Fibroblast of upper back skin (primary cell): ENCODE measurements at places on chromosomes 5 and 9.

GRCh38 chr5:59786334-59786805 lies 107.2 kb downstream of the PDE4D start:
- peak; percentile 90 for DNase-seq

DNA sequence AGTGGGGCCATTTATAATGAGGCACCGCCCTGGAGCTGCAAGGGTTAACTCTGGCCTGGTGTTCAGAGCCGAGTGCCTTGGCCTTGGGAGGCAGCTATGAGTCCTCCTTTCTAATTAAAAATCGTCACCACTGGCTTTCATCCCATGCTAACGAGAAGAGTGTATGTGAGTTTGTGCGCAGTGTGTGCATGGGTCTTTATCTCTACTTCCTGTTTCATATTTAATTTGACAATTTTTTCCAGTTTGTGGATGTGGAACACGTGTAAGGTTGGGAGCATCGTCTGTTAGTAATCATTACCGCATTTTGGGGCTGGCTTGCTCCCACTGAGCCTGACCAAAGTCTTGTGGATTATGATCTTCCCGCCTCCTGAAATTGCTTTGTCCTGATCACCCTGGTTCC lies 76.4 kb downstream of the NDFIP1 start:
- peak; percentile 26 for DNase-seq

GRCh38 chr9:27440888-27441740 lies 83.0 kb upstream of the IFNK start:
- DNase-seq, result no peak

- no peak for DNase-seq
Measured at GRCh38 chr9:70761139-70761670, 346.7 kb upstream of the KLF9 start.

DNA sequence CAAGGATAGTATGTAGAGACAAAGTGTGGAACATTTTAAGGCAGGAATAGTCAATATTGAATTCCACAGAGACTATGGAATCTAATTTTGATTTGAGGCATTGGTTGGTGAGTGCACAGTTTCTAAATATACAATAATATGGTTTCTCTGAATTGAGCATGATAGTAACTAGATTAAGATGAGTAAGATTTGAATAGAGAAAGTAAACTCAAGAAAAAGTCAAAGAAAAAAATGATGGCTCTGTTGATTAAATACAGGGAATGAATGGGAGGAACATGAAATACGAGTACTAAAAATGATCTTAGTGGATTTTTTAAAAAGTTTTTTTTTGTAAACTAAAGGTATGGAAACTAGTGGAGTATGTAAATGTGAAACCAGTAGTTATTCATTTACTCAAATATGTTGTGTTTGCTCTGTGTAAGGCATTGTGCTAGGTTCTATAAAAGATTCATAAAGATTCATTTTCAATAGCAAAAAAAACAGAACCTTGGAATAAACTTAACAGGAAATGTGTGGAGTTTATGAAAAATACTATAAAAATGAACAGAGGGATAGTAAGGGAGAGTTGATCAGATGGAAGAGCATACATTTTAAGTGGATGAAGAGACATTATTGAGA lies 101.2 kb downstream of the ZCCHC7 start:
- no peak for DNase-seq

DNA sequence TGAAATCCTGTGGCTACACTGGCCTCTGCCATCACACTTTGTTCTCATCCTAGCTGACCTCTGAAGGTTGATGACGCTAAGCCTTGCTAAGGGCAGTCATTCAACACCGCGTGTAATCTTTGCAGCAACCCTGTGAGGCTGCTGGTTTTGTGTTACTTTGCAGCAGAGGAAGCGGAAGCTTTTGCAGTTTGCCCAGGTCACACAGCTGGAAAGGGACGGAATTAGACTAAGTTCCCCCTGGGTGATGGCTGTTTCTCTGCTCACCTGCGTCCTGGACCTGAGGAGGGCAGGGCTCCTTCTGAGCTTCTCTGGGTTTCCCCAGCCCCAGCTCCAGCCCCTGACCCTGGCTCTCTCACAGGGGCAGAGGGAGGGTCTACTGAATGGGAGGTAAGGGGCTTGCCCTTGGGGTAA lies 7.3 kb upstream of the SLC25A51 start:
- no peak for DNase-seq

- DNase-seq, result no peak
Measured at GRCh38 chr5:103793595-103794182, 231.1 kb upstream of the NUDT12 start.

- peak; percentile 98 for DNase-seq
Measured at GRCh38 chr9:84170521-84171141, 169.9 kb downstream of the SLC28A3 start.

- peak; percentile 46 for DNase-seq
Measured at GRCh38 chr9:104944356-104944755, 16.4 kb upstream of the ABCA1 start.

DNA sequence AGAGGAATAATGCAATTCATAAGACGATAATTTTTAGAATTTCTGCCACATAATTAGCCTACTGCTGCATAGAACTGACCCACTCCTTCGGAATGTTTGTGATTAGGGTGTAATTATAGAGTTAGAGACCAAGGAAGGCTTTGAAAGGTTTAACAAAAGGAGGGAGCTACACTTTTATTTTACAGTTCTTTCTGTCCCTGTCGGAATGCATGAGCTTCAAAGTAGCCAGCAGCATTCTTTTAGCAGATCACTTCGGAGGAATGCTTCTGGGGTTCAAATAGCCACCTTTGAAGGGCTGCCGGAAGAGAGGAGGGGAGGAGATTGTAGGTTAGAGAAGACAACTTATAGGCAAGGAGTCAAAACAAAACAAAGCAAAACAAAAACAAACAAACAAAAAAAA lies 168.1 kb downstream of the GRIA1 start:
- peak; percentile 36 for DNase-seq

DNA sequence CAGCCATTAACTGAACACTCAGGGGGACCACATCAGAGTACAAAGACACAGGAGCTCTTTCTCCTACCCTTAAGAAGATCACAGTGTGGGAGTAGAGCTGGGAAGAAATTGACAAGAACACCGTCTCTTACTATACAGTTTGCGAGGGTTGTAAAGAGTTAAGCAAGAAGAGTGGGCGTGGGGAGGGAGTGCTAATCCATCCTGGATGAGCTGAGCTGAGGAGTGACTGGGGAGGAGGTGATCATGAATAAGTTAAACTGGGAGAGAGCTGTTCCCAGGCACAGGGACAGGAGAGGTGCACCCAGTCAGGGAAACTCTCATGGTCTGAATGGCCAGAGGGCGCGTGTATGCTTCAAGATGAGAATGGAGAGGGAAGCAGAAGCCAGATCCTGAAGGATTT lies 17.2 kb downstream of the TAF1L start:
- no peak for DNase-seq

- no peak for DNase-seq
Measured at GRCh38 chr5:93421468-93421867, 159.6 kb downstream of the NR2F1-AS1 start.

DNA sequence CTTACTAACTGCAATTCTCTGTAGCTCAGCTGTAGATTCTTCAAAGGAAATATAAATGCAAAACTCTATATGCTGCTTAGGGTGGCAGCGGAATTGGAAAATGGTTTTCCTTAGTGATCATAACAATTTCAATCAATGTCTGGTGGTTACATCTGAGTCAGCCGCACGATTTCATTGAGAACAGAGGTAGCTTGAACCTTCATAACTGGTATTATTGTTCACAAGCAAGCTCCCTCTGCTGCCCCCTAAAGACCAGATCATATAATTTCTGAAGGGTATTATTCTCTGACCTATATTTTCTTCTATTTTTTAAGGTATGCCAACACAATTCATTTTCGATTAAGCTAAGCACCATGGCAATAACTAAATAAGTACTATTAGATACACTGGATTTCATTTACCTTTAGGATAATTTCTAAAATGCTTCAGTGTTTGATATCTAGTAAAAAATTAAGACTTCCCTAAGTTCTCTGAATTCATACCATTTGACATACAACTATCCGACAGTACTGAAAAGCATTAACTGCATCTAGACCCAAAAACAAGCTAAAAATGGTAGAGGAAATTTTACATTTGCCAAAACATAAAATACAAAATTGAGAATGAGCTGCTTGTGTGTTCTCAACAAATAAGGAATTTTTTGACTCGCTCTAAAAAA lies 181.1 kb upstream of the SPEF2 start:
- DNase-seq, result peak; percentile 45

GRCh38 chr5:32225445-32225844 lies 51.3 kb upstream of the GOLPH3 start:
- peak; percentile 62 for DNase-seq

DNA sequence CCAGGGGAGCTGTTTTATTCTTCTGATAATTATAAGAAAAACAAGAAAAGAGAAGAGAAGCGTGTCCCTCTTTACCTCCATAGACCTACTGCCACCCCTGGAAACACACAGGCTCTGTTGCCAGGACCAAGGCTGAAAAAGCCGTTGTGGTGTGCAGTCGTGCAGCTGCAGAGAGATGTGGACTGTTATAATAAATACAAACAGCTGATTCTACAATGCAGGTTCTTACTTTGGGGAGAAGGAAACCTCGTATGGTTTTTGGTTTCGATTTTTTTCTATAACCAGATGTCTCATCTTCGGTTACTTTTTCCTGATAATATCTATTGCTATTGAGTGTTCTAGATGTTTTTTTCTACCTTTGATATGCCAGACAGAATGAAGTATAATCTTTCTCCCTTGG lies 28.1 kb downstream of the FYB1 start:
- DNase-seq, result no peak

- DNase-seq, result no peak
Measured at GRCh38 chr5:16857635-16858034, 78.5 kb downstream of the MYO10 start.

DNA sequence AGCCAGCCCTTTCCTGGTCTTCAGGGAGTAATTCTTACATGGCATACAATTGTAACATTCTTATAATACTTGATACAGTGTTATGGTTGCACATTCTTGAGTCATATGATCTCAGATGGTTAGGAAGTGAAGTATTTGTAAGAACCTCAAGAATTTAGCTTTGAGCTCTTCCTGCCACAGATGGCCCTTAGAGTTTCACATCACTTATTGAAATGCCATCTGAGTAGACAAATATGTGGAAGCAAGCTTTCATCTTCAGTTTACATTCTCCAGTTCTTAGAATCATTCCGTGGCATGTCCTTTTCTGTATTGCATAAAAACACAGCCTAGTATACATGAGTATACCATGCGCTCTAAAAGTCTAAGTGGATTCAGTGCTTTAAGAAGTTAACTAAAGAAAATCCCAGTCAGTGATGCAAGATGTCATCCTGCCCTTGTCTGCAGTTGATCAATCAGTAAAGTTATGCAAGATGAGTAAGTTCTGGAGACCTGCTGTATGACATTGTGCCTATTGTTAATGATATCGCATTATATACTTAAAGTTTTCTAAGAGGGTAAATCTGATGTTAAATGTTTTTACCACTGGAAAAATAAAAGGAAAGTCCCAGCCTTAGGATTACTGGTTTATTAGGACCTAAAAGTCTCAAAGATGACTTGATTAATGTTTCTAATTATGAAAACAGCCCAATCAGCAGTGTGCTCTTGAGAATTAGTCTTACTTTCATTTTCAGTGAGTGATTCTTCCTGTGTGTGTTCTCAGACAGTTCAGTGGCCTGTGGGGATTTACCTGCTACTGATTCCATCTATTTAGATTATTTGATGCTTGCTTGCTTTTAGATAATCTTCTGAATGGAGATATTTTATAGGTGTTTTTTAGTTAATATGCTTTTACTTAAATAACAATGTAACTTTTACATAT lies 29.4 kb downstream of the RHOBTB3 start:
- peak; percentile 99 for DNase-seq

DNA sequence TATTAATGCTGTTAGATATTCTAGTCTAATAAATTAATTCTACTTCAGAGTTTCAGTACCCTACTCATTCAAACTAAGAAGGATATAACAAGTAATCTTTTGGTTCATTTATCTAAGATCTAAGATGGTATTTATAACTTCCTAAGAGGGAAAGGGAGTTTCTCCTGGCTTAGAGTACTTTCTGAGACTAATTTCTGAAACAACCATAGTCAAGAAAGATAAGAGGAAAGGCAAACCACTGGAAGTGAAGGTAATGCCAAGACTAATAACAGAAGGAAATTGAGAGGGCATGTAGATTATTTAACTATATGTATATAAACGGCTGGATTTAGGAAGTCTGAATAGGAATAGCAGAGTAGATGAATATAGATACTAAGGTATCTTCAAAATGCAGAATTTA lies 112.4 kb upstream of the ACOT12 start:
- no peak for DNase-seq

DNA sequence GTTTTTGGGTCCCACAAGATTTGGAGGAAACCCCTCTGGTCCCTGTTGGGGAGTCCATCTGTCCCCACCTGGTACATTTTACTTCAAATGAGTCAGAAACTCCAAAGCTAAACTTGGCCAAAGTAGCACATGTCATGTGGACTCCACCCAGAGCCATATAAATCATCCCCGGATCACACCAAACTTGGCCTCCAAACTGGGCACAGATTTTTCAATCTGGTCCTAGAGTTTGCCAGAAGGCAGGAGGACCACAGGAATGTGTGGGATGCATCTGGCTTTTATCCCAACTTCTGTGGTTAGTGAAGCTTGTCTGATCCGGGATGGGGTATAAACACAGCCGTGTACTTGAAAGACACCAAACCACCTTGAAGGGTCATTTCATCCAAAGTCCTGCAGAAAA lies 66.3 kb downstream of the MAT2B start:
- DNase-seq, result peak; percentile 99

- DNase-seq, result no peak
Measured at GRCh38 chr9:28999806-29000205, 1426.5 kb upstream of the C9orf72 start.

GRCh38 chr9:120857481-120857880 lies 14.8 kb upstream of the PSMD5 start:
- no peak for DNase-seq

GRCh38 chr5:565782-566440 lies 41.7 kb upstream of the SLC9A3 start:
- peak; percentile 16 for DNase-seq

DNA sequence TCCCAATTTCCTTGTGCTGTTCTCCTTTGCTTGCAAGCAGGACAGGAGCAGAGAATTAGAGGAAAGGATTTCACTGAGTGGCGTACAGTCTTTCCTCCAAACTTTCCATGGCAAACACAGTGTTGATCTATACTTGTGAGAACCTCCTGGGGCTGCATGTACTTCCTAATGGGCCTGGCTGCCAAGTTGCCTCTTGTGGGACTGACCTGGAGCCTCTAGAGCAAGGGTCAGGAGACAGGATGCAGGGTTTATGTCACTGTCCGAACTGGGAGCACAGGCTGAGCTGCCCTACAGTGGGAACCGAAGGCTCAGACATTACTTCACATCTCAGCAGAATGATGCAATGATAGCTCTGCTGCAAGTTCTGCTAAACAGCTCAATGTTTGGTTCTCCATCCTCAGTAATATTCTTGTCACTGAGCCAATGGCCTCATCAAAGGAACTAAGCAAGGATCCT lies 102.3 kb downstream of the ENC1 start:
- DNase-seq, result peak; percentile 82
